HuH-7.5 (cell line): ENCODE measurements at places on chromosomes 5 and 9.

GRCh38 chr9:129606161-129607026 is 14.5 kb downstream of the C9orf50 start:
- no peak for DNase-seq

GRCh38 chr9:4114569-4115505 is 185.0 kb downstream of the GLIS3 start:
- no peak for DNase-seq

- peak; percentile 59 for DNase-seq
These were observed 550 bp downstream of the CORO2A start for GRCh38 chr9:98191671-98192502.

DNA sequence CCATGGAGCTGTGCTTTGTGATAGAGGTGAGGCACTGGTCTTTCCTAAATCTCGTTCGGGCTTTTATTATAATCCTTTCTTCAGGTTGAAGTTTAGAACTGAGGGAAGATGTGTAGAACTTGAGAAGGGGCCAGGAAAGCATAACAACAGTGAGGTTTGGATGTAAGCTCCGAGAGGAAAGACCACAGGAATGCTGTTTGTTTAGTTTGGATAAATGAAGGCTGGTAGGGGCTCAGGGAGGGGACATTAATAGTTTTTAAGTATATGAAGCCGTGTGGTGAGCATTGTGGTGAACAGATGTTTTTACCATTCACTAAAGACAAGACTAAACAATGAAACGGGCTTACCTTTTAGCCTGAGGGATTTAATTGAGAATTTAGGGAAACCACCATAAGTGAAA is 130.8 kb downstream of the ARHGAP26 start:
- DNase-seq: no peak

GRCh38 chr5:154916874-154917273 is 21.1 kb downstream of the GEMIN5 start:
- no peak for DNase-seq
